GM03348 (cell line): ENCODE measurements at places on chromosomes 5 and 9.

GRCh38 chr9:110967196-110967595 lies 71.1 kb downstream of the LPAR1 start:
- DNase-seq = no peak

- DNase-seq = no peak
These were observed 60.1 kb downstream of the LHFPL2 start for GRCh38 chr5:78588507-78588906.

DNA sequence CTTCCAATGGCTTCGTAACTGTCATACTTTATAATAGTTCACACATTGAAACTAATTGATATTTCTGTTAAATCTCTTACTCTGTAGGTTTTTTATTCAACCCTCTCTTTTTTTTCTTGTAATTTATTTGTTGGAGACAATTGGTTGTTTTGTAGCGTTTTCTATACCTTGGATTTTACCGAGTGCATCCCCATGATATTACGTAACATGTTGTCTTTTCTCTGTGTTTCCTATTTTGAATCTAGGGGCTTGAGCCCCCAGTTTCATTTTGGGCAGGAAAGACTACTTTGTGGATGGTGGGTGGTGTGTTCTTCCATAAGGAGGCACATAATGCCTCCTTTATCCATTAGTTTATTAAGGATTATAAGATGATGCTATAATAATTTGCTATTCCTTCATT lies 7.4 kb downstream of the MRPL22 start:
- no peak for DNase-seq

DNA sequence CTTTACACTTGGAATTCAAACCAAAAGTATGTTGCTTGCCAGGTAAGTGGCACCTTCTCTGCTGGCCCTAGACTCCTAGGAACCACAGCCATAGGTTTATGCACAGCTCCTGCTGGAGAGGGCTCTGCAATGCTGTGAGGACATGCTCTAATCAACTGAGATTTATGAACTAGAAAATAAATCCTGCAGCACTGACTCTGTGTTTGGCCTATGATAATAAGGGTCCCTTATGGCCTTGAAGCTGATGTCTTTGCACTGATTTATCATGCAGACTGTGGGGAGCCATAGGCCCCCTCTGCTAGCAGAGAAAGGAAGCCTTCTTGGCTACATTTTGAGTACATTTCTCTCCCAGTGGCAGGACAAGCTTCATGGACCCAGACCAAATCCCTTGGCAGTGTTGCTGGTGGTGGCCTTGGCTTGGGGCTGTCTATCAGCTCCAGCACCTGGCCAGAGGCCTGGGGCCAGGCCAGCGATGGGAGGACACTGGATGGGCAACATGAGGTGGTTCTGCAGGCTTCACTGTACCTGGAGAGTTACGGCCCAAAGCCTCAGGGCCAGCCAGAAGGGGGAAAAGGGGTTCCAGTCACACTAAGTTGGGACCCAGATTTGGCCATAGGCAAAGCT lies 178.0 kb downstream of the SEMA6A start:
- DNase-seq = no peak

GRCh38 chr5:151317871-151318270 lies 14.3 kb upstream of the SLC36A3 start:
- no peak for DNase-seq

DNA sequence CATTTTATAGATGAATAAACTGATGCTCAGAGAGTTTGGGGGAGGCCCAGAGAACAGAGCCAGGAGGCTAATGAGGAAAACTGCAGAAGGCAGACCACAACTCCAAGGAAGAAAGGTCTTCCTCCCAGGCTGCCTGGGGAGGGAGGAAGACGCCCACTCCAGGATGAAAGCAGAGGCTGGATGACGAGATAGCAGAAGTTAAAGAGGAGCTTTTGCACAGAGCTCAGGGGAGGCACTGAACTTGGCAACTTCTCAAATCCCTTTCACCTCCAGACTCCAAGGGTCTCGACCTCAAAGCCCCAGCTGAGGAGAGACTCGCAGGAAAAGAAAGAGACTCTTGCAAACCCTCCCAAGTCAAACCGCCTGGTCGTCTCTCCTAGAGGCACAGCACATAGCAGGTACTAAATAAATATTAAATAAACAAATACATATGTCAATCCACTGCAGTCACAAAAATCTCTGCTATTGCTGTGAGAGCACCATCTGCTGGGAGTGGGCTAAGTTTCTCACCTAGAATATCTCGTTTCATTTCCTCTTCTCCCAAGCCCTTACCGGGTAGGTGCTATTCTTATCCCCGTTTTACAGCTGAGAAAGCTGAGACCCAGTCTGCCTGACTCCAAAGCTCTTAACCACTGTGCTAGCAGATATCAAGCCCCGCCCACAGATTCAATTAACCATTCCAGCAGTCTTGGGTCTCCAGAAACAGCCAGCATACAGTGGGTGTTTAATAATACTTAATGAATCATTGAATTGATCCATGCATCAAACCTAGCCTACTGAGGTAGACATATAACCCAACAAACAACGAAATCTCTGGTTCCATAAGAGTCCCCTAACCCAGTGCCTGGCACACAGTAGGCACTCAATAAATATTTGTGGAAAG lies 97.8 kb upstream of the HAND1 start:
- no peak for DNase-seq

DNA sequence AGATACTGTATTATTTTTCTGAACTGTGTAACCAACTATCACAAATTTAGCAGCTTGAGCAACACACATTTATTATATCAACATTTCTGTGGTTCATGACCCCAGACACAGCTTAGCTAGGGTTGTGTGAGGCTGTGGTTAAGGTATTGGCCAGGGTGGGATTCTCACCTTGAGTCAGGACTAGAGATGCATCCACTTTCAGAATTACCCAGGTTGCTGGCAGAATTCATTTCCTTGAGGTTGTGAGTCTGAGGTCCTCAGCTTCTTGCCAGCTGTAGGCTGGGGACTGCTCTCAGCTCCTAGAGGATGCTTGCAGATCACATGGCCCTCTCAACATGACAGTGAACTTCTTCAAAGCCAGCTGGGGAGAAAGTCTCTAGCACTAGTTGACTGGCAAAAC lies 122.5 kb upstream of the RASGRF2 start:
- DNase-seq = no peak

- DNase-seq = no peak
These were observed 1997.7 kb downstream of the MAT2B start for GRCh38 chr5:165502893-165503691.

DNA sequence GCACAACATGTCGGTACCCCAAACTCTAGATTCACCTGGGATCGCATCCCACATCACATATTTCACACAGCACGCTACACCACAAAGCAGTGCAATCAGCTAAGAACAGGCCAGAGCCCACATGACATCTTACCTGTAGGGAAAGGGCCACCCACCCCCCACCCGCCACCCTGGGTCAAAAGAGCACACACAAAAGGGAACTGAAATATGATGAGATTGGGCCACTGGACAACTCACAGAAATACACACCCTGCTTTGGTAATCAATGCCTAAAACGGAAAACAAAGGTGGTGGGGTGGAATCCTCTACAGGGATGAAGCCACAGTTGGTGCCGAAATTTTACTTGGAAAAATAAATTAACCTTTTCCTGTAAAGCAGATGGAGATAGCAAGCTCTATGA lies 13.1 kb downstream of the RETREG1 start:
- no peak for DNase-seq

- DNase-seq = no peak
These were observed 93.6 kb upstream of the ZNF462 start for GRCh38 chr9:106769331-106769730.

DNA sequence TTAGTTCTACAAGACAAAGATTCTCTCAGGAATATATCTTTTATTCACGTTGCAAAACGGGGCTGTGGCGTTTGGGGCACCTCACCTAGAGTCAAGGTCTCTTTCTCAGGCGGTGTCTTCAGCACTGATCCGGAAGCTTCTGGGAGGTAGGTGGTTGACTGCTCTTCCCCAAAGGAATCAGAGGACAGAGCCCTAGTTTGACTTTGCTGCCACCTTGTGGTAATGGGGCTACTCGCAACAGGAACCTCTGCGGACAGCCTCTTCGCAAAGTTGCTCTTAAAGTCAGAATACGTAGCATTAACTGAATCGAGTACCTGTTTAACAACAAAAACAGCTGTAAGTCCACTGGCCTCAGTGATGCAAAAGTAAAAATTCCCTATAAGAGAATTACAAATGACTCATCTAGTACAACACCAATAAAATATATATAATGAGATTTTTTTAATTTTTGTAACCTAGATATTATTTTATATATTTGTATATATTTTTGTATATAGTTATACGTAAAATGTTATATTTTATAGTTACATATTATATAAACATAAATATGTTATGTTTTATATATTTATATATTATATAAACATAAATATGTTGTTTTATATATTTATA lies 13.3 kb upstream of the GPX8 start:
- DNase-seq = peak; percentile 82

GRCh38 chr5:19546521-19546920 lies 441.5 kb downstream of the CDH18 start:
- DNase-seq = no peak

DNA sequence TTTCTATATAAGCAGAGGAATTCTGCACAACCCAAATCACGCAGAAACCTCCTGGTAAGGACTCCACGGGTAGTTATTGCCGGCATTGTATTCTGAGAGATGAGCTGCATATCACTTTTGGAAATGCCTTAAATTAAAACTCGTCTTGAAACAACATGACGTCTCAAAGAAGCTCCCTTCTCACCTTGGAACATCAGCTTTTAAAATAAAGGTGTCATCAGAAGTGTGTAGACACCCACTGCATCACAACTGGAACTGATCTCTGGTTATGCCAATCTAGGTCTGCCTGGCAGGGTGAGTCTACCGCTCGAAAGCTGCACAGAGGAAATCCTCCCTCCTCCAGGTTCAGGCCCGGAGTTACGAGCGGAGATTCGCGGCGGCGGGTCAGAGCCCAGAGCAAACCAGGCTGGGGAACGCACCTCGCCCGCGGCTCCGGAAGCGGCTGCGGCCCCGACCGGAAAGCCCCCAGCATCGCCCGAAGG lies 974 bp upstream of the SLC12A2 start:
- DNase-seq = no peak

- DNase-seq = no peak
These were observed 3.7 kb downstream of the C5orf46 start for GRCh38 chr5:147902609-147903115.

GRCh38 chr5:102048940-102049339 lies 247.1 kb downstream of the SLCO4C1 start:
- no peak for DNase-seq

DNA sequence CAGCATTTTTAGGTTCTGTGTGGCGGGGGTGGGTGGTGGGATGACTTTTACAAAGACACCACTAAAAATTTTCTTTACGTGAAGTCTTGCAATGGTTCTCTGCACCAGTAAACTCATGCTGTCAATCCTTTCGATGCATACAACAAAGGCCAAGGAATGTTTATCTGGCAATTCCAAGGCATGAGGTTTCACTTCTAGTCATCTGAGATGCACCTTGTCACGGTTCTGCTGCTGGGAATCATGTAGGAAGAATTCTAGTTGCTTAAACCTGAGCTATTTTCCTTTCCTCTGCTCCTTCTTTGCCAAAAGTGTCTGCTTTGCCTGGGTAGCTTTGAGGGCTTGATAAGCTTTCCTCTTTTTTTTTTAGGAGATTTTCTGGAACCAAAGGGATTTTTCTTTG lies 1204.5 kb upstream of the SEMA6A start:
- no peak for DNase-seq

GRCh38 chr9:133428617-133429101 lies 6.5 kb downstream of the ADAMTS13 start:
- DNase-seq = no peak

- DNase-seq = no peak
These were observed 41.7 kb downstream of the KLF4 start for GRCh38 chr9:107447834-107448233.

- DNase-seq = peak; percentile 85
These were observed 31.7 kb upstream of the KCNMB1 start for GRCh38 chr5:170420806-170421412.
